Lung microvascular endothelial cell (primary cell): ENCODE measurements at places on chromosomes 7 and 10.
A peak's percentile ranks its signal among the peaks of the same experiment; 100 is the strongest.

DNA sequence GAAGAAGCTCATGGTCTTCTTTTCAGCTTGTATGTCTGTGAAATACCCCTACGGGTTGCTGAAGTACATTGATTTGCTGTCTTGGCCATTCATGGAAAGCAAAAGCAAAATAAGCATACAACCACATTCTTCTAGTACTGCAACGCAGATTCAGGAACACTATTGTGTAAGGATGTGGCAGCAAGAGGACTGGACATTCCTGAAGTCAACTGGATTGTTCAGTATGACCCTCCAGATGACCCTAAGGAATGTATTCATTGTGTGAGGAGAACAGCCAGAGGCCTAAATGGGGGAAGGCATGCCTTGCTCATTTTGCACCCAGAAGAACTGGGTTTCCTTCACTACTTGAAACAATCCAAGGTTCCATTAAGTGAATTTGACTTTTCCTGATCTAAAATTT is 133.4 kb upstream of the ANKRD1 start:
- DNase-seq, result no peak

DNA sequence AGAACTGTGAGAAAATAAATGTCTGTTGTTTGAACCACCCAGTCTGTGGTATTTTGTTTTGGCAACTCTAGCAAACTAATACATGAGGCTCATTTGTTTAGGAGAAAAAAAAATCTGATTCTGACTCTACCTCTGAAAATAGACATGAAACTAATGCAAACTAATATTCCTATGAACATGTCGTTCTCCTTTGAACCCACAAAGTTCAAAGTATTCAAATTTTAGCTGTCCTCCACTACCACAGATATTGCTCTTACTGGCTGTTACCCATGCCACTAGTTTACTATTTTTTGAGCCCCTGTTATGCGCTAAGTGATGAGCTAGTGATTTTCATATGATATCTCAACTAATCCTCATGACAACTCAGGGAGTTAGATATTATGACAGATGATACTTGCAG is 58.8 kb upstream of the ZNF804B start:
- DNase-seq, result no peak

DNA sequence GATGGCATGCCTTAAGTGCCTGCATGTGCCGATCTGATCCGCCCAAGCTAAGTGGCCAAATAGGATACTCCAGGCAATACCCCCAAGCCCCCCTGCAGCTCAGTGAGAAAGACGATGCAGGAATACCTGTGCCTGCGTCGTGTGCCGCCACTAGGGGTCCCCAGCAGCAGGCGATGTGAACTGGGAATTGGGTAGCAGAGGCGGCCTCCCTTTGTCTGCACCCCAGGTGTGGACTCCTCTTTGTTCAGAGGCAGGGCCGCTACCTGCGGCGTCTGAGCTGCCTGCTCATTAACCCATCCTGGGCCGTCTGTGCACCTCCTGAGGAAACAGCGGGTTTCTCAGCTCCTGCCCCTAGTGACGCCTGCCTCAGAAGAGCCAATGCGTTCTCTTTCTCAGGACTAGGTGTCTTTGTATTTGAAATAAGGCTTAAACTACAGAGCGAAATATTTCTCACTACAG is 4.8 kb upstream of the CHN2 start:
- DNase-seq, result peak; percentile 47

DNA sequence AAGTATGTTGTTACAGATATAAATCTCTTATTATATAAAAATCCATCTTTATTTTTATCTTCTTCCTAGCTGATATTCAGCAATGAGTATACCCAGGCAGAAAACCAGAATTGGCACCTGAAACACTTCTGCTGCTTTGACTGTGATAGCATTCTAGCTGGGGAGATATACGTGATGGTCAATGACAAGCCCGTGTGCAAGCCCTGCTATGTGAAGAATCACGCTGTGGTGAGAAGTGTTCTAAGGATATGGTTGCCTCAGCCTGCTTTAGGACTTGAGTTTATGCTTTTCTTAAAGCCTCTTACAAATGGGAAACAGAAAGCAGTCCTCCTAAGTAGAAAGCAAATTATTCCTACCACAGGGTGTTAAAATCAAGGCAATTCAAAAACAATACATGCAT is 41.9 kb downstream of the TES start:
- DNase-seq, result no peak

DNA sequence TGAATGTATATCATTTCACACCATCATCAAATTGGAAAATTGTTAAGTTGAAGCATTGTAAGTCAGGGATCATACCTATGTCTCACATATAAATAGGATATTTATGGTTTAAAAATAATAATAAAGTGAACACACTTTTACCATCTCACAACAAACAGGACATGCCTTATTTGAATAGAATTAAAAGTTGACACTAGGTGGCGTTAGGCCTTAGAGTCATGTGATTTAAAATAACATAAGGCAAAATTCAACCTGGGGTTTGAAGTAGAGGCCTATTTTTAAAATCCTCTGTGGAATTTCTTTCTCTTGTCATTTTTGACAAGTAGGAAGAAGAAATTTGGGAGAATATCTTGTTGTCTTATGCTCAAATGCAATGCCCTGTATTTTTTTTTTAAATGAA is 184.7 kb upstream of the PCDH15 start:
- peak; percentile 33 for DNase-seq

DNA sequence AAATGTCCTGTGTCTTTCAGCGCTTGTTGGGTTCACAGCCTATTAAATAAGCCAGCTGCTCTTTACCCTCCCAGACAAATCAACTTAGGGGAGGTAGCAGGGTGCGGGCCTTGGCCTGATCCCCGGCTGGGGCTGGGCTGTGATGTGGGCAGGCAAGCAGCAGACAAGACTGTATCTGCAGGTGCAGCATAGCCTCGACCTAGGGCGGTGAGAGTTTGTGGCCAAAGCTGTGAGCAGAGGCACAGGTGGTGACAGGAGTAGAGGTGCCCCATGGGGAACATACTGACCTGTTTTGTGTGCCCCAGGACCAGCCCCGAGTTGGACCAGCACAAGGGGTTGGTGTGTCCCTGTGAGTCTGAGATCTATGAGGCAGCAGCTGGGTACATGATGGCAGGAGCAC is 885.4 kb downstream of the ZNF37A start:
- no peak for DNase-seq

DNA sequence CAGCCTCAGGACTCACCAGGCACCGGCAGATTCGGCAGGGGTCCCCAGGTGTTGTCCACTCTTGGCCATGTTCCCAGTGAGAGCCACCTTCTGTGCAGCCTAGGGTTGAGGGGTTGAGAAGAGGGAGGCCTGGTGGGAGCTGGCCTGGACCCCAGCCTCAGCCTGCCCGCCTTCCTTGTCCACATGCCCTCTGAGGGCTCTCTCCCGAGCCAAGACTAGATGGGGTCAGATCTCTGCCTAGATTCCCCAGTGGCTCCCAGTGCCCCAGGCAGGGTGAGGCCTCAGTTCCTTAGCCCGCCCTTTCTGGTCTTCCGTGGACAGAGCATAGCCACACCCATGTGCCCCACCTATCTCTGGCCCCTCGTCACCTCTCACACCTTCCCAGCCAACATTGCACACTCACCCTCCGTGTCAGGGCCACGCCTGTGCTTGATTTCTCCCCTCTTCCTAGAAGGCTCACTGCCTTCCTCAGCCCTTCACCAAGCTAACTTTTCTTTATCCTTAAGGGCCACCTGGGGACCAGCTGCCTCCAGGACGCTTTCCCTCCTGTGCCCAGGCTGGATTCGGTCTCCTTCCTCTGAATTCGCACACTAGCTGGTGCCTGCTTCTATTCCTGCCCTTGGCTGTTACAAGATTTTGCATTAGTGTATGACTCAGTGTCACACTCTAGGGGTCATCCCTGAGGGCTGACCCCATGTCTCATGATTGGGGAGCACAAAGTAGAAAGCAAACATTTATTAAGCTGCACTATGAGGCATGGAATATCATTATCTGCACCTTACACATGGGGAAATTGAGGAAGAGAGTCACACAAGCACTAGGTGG is 7.5 kb downstream of the KCP start:
- no peak for DNase-seq

- DNase-seq, result no peak
Observed at GRCh38 chr7:127346575-127347256, 45.8 kb downstream of the ZNF800 start.

- DNase-seq, result no peak
Observed at GRCh38 chr10:13851906-13852305, 265.1 kb downstream of the PRPF18 start.

DNA sequence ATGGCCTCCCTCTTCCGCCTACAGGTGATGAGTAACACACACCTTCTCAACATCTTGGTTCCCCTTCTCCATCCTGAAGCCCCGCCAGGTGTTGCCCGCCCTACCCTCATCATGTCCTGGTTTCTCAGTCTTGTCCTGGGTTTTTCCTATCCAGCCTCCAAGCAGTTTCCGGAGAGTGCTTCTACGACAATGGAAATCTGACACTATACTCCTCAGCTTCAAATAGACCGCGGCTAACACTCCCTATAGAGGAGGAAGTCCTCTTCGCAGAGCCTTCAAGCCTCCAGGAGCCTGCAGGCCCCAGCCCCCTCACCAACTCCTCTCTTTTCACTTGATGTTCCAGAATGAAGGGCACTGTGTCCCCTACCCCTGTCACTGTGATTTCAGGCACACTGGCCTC is 147.4 kb downstream of the PRPF18 start:
- DNase-seq, result no peak

- DNase-seq, result no peak
Observed at GRCh38 chr10:8242295-8242872, 187.9 kb downstream of the GATA3 start.

DNA sequence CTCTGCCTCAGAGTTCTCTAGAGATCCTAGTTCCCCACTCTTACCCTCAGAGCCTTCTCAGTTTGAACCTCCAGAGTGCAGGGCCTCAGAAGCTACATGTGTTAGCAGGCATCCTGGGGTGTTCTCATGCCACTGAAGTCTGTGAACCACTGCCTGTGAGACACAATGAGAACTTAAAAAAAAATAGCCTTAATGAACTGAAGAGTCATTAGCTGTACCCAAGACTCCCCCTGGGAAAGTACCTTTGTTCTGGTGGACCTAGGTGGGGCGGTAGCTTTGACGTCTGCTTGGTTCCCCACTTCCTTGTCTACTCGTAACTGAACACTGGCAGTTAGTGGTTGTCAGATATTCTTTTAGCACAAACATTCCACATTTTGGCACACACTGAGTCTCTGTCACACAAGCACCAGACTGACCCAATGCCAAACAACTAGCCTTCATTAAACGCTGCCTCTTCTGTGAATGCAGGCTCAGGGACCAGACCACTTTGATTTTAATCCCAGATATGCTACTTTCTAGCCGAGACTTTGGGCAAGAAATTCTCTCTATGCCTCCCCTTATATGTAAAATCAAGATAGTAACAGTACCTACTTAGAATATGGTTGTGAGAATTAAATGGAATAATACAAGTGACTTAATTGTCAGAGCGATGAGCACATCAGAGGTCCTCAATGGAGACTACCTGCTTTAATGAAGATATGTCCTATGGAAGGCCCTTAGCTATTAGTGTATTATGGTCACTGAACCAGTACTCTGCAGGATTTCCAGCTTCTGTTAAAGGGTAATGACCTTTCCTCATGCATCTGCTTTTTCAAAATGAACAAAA is 75.3 kb upstream of the CC2D2B start:
- no peak for DNase-seq

DNA sequence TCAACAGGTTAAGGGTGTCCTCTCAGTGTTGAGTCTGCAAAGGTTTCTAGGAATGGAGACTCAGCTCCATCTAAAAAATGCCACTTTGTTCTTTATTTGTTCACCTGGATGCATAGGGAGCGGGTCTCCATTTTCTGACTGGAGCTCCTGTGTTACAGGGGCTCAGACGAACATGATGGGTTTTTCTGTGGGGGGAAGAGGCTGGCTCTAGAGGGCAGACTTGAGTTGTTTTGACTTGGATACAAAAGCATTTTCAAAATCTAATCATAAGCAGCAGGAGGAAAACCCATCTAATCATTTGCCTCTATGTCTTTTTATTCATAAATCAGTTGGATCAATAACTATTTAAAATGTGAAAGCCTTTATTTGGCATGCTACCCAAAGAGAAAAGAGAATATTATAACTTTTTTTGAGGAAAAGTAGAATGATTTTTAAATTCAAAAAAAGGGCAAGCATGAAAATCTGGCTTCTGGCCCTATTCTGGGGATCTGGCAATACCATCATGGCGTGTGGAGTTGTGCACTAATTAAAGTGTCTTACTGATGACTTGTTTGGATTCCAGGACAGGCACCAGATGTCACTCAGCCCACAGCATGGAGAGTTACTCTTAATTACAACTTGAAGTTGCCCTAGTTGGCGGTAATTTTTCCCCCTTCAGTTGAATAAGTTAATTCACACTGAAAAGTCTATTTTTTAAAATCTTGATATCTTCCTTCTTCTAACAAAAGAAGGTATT is 594.9 kb downstream of the REEP3 start:
- DNase-seq, result no peak

GRCh38 chr10:130040351-130040750 is 70.3 kb downstream of the C10orf143 start:
- DNase-seq, result no peak

GRCh38 chr7:21160401-21160800 is 267.5 kb upstream of the SP4 start:
- no peak for DNase-seq

- DNase-seq, result peak; percentile 71
Observed at GRCh38 chr10:23918839-23919238, 290.1 kb upstream of the KIAA1217 start.

DNA sequence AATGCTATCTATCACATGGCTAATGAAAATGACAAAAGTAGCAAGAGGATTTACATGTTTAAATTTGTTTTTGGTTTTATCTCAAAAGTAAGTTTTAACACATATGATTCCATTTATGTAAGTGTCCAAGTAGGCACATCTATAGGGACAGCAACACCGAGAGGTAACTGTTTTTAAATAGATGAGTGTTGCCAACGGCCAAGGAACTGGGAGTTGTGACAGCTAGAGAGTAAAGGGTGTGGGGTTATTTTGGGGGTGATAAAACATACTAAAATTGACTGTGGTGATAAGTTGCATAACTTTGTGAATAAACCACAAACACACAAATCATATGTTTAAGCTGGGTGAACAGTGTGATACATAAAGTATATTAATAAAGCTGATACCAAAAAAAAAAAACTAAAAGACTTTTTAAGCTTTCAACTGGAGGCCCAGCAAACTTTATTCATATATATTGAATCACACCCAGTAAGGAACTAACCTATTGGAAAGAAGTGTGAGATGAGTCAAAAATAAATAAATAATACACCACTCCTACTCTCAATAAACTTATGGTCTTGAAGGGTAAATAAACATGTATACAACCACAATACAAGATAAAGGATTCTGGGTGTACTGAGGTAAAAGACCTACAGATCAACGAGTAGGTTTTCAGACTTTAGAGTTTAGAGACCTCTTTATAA is 33.0 kb downstream of the LRRC72 start:
- no peak for DNase-seq

- no peak for DNase-seq
Observed at GRCh38 chr7:101206665-101207042, 5.8 kb upstream of the MOGAT3 start.

DNA sequence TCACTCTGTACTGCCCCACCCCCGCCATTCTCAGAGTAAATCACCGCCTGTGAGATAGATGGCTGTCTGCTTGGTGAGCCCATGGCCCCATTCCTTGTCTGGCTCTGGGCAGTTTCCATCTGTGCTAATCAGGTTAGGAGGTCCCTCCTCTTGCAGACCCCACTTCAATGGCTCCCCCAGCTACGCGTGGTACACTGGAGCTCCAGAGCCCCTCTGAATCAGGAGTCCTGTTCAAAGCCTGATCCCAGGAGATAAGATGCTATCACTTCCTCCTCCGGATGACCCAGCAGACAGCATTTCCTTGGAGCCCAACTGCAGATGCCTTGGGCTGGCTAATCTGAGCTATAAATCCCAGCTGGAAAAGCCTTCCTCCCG is 122.3 kb downstream of the SH3PXD2A start:
- no peak for DNase-seq
